CD8-positive, alpha-beta memory T cell (primary cell): ENCODE measurements at places on chromosomes 13 and 19.

DNA sequence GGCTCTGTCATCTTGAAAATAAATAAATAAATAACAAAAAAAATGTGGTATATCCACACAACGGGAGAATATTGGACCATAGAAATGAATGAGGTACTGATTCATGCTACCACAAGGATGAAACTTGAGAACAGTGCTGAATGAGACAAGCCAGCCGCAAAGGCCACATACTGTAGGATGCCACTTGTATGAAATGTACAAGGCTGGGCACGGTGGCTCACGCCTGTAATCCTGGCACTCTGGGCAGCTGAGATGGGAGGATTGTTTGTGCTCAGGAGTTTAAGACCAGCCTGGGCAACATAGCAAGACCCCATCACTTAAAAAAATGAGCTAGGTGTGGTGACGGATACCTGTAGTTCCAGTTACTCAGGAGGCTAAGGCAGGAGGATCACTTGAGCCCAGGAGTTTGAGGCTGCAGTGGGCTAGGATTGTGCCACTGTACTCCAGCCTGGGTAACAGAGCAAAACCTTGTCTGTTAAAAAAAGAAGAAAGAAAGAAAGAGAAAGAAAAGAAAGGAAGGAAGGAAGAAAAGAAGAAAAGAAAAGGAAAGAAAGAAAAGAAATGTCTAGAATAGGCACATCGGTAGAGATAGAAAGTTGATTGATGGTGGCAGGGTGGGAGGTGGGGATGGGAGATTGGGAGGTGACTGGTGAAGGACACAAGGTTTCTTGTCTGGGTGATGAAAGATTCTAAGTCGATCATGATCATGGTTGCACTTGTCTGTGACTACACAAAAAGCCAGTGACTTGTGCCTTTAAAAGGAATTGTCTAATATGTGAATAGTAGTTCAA is 20.3 kb downstream of the HPN start:
- H3K36me3 ChIP-seq: no peaks in the 10 kb centered on the region
- peaks cover 2% of the 10 kb centered on the region for H3K4me1 ChIP-seq
- DNase-seq: no peak
- no peak overlapping the region for H3K27ac ChIP-seq

DNA sequence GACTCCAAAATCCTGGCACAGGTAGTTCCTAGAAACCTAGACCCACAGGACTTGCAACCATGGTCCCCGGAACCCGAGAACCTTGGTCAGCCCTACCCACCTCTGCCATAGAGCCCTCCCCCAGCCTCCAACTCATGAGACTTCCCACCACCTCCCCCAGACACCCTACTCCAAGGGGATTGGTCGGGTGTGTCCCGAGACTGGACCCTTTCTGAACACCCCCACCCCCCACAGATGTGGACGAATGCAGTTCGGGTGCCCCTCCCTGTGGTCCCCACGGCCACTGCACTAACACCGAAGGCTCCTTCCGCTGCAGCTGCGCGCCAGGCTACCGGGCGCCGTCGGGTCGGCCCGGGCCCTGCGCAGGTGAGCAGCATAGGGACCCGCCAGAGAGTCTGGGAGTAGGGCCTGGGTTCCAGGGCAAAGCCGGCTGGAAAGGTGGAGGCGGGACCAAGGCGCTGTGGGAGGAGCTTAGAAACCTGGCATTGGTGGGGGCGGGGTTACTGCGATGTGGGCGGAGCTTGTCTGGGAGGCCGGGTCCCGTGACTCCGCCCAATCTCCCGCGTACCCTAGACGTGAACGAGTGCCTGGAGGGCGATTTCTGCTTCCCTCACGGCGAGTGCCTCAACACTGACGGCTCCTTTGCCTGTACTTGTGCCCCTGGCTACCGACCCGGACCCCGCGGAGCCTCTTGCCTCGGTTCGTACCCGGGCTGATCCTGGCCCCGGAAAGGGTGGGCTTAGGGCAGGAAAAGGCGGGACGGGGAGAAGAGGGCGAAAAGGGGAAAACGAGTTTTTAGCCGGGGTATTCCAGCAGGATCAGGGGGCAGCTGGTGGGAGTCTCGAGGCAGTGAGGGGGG is 11.9 kb downstream of the LTBP4 start:
- peak; percentile 47 for DNase-seq
- no peaks in the 10 kb centered on the region for H3K27me3 ChIP-seq
- peak overlapping the region; percentile 74 for H3K27ac ChIP-seq

DNA sequence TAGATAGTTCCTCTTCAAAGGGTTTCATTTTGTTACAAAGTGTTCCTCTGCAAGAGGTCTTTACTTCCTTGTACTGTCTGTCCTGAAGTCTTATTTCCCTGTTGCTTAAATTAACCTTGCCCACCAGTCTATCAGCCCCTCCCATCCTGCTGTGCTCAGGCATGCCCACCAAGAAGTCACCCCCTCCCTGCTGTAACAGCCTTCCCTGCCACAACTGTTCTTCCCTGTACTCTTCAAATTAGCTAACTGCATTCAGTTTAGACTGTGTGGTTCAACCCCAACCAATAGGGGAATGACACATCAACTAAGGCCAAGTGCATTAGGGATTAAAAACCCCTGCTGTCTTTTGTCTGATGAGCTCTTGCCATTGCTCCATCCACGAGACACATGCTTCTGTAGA is 34.4 kb upstream of the ZNF562 start:
- H3K27me3 ChIP-seq: no peaks in the 10 kb centered on the region
- no peak overlapping the region for H3K27ac ChIP-seq
- no peak for DNase-seq
- no peaks in the 10 kb centered on the region for H3K36me3 ChIP-seq
- H3K4me3 ChIP-seq: no peak overlapping the region
- no peaks in the 10 kb centered on the region for H3K4me1 ChIP-seq

DNA sequence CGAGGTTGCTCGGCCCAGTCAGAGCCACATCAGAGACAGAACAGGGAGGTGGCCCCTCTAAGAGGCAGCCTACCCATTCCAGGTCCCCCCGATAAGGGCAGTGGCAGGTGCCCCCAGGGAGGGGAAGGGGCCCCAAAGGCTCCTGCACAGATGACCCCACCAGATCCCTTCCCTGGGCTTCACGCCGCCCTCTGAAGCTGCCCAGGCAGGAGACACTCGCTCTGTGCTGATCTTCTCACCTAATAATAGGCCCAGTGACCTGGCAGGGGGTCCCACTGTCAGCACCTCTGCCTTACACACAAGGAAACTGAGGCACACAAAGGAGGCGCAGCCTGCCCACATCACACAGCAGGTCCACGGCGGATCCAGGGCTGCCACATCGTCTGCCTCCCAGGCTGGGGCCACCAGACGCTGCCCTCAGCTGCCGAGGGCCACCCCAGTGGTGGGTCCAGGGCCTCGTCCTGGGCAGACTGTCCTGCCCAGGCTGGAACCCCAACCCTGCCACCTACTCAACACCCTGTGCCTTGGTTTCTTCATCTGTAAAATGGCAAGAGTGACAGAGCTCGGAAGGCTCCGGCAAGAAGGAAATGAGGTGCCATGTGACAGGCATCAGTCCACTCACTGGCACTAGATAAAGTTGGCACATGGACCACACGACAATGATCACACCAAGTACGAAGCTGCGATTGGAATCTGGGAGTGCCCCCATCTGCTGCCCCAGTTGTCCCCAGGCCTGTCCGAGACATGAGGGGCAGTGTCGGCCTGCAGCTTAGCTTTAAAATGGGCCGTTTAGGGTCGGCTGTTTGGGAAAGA is 56.5 kb downstream of the KLF2 start:
- peaks cover 81% of the 10 kb centered on the region for H3K4me1 ChIP-seq
- no peaks in the 10 kb centered on the region for H3K27me3 ChIP-seq
- H3K27ac ChIP-seq: no peak overlapping the region
- peak overlapping the region; percentile 4 for H3K4me3 ChIP-seq

DNA sequence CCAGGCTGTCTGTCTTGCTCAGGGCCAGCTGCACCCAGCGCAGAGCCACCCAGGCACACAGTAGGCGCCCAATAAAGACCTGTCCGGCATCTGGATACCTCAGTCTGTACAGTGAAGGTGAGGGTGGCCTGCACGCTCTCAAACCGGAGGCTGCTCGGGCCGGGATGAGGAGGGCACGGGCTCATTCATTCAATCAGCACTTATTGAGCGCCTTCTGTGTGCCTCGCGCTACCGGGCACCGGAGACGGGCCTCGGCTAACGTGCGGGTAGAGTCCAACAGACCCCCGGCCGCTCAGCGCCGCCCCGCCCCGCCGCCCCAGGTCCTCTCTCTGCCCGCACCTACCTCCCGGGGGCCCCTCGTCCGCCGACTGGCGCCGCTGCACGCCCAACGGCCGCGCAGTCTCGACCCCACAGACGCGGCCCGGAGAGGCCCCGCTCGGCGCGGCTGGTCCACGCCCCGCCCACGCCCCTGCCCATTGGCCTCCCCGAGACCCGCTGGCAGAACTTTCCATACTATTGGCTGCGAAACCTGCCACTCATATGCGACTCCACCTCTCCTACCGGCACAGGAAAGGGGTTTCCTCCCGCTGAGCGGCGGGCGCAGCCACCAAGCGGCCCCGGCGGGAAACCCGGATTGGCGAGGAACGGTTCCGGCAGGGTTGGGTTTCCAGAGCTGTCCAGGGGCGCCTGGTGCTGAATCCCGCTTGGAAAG is at the start of gene SLC39A3:
Gene SLC39A3, minus strand, starts transcription at position 416 of the 712 bp plus-strand sequence. CDS start 2,760 bp downstream, outside the sequence.
- peaks cover 3% of the 10 kb centered on the region for H3K27me3 ChIP-seq
- peak within 1 kb of the TSS; percentile 68 for H3K27ac ChIP-seq
- no peaks in the 10 kb centered on the region for H3K36me3 ChIP-seq
- H3K4me3 ChIP-seq: peak within 1 kb of the TSS; percentile 78
- peak; percentile 98 for DNase-seq
